Osteoblast (primary cell): ENCODE measurements at places on chromosomes 11 and 22.

DNA sequence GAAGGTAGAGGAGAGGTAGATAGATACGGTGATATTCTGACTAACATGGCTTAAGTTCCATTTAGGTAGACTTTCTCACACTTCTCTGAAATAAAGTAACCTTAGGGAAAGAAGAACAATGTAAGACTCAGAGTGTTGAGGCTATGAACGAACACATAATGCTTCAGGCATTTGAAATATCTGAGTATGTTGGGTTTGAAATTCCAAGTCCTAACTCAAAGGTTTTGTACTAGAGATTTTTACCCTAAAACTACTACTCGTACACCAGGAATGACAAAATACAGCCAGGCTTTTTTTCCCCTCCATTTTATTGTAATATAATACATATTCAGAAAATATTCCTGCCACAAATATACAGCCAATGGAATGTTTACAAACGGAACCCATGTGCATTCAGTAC, 592.6 kb downstream of the ETS1 start:
- peak; percentile 71 for DNase-seq

GRCh38 chr22:24550902-24551435, 4.0 kb downstream of the GUCD1 start:
- no peak for DNase-seq

DNA sequence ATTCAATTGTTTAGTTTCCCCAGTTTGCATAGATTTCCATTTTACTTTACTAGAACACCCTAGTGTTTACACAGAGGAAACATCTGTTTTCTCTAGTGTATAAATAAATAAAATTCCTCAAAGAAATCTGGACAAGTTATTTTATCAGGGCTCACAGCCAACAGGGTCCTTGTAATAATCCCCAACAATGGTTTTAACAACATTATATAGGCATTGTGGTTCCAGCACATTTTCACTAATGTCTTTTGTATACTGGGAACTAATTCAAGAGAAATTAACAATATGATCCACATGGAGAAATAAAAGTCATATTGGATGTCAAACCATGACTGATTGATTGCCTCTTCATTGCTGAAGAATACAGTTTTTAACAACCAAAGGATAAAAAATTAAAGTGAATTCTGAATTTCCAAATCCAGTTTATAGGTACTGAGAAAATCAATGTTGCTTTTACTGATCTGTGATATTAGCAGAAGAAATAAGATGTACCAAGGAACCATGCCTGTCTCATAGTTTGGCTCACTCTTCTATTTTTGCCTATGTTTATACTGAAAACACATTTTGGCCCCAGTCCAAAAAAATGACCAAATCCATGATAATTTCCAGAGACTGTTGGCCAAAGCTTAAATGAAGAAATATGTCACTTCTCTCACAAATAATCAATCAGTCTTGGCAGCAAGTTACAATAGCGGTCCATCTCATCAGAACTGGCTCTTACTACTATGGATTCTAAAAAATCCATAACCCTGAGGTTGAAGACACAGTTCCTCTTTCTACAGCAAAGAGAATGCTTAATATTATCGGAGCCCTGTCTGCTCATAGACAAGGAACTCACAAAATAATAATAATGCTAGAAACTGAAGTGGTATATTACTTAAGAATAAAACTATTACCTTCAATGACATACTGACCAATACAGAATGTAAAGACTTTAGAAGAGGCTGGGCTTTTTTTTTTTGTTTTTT, 1.4 kb upstream of the MS4A13 start:
- DNase-seq = no peak

GRCh38 chr11:75302371-75302770, 49.1 kb downstream of the ARRB1 start:
- DNase-seq = no peak

GRCh38 chr11:118106789-118107335, 20.1 kb upstream of the SMIM35 start:
- DNase-seq = no peak

DNA sequence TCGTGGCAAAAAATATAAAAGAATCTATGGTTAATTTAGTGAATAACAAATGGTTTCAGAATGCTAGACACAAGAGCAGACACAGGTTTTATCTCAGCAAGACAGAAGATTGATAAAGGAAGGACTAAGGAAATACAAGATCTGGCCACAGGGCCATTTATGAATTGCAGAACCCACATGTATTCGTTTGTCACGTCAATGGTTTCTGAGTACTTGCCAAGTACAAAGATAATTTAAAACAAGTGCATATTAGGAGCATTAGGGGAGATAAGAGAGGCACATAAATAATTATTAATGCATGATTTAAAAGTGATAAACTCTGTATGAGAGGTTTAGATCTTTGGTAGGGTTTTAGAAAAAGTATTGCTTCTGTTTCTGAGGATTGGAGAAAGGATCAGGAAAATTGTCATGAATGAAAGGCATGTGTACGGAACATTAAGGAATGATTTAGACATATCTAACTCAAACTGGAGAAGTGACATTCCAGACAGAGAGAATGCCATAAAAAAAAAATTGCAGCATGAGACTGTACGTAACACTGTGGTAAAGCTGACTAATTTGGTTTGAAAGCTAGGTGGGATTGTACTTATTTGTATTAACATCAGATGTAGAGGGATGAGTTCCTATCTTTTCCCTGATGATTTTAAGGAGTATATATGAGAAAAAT, 727.1 kb downstream of the NELL1 start:
- no peak for DNase-seq

GRCh38 chr11:46616551-46617133, 385 bp downstream of the HARBI1 start:
- DNase-seq = no peak

DNA sequence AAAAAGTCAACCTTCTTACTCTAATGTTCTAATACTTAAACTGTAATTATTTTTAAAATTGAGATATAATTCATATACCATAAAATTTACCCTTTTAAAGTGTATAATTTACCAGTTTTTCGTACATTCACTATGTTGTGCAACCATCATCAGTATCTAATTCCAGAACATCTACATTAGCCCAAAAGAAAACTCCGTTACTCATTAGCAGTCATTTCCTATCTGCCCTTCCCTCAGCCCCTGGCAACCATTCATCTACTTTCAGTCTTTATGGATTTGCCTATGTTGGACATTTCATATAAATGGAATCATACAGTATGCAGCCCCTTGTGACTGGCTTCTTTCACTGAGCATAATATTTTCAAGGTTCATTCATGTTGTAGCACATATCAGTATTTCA, 22.2 kb downstream of the SGSM3 start:
- no peak for DNase-seq

GRCh38 chr11:69286374-69287371, 7.3 kb upstream of the MYEOV start:
- DNase-seq = peak; percentile 83
